Myocyte (in vitro differentiated cells): ENCODE measurements at places on chromosomes 13 and 19.
A peak's percentile ranks its signal among the peaks of the same experiment; 100 is the strongest.

- peak; percentile 17 for DNase-seq
These were observed 15.7 kb downstream of the CIC start for GRCh38 chr19:42284591-42285341.

- DNase-seq = no peak
These were observed 13.0 kb upstream of the ALOX5AP start for GRCh38 chr13:30722361-30722760.

GRCh38 chr19:56156768-56157167, 15.7 kb downstream of the ZNF444 start:
- DNase-seq = no peak

GRCh38 chr13:58434943-58435342, 803.4 kb downstream of the PCDH17 start:
- no peak for DNase-seq

GRCh38 chr19:6531163-6531955, 533 bp downstream of the TNFSF9 start:
- no peak for DNase-seq

- DNase-seq = peak; percentile 2
These were observed 9.9 kb downstream of the SERTM1 start for GRCh38 chr13:36683701-36684100.

GRCh38 chr13:41919741-41920487, 41.0 kb downstream of the VWA8 start:
- peak; percentile 28 for DNase-seq

GRCh38 chr13:54706336-54706735, 1677.7 kb downstream of the OLFM4 start:
- no peak for DNase-seq

DNA sequence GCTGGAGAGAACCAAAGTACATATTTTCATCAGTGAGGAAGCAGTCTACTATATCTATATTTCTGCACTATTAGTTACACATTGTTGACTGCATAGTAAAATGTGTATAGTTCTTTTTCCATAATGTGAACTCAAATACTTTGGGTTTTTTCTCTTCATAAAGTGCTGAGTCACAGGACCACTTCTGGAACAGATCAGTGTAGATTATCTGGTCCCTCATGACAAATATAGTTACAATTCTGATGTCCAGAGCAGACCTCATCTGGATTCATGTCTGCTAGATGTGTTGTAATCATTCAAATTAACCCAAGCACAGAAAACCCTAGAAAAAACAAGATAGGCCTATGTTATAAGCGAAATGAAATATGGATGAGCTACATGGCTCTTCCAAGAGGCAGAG, 171.4 kb downstream of the SUCLA2 start:
- DNase-seq = no peak

DNA sequence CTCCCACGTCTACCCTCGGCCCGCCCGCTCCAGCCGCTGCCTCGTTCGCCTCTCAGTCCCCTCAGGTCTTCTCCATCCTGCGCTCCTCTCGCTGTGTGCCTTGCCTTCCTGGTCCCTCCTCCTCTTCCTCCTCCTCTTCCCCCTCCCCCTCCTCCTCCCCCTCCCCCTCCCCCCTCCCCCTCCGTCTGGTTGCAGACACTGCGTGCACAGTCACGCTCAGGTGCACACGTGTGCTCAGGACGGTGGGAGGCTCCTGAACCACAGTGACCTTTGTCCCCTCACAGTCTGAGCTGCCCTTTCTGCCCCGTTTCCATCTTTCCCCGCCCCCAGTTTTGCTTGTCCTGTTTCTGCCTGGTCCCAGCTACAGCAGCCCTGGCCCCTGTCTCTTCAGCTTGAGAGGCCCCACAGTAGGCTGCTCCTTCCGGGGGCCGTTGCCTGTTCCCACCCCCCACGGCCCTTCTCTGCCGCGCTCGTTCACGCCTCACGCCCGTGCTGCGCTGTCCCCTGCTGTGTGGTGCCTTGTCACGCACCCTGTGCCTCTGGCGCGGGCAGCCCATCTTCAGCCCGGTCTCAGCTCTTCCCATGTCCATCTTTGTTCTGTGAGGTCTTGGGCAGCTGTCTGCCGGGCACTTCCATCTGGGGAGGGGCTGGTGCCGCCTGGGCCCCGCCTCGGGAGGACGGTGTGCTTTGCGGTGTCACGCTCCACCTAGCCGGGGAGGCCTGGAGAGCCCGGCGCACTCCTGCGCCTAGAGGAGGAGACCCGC, 13.8 kb upstream of the RPS15 start:
- no peak for DNase-seq

GRCh38 chr19:11594084-11594483, 3.2 kb upstream of the ZNF627 start:
- DNase-seq = no peak

- no peak for DNase-seq
These were observed 93.4 kb downstream of the ABCC4 start for GRCh38 chr13:95207769-95208366.

- DNase-seq = no peak
These were observed 92.7 kb downstream of the ZNF737 start for GRCh38 chr19:20472854-20473253.
